NCI-H187 (cell line): ENCODE measurements at places on chromosomes 11 and 22.

DNA sequence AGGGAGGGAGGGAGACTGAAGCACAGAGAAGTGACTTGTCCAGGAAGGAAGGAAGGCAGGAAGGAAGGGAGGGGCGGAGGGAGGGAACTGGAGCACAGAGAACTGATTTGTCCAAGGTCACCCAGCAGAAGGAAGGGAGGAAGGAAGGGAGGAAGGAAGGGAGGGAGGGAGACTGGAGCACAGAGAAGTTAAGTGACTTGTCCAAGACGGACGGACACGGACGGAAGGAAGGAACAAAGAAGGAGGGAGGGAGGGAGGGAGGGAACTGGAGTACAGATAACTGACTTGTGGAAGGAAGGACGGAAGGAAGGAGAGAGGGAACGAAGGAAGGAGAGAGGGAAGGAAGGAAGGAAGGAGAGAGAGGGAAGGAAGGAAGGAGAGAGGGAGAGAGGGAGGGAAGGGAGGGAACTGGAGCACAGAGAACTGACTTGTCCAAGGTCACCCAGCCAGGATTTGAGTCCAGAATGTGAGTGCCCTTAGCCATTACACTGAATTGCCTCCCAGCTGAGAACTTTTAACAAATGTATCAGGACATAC is 1.5 kb downstream of the SLC35F2 start:
- no peak for DNase-seq

DNA sequence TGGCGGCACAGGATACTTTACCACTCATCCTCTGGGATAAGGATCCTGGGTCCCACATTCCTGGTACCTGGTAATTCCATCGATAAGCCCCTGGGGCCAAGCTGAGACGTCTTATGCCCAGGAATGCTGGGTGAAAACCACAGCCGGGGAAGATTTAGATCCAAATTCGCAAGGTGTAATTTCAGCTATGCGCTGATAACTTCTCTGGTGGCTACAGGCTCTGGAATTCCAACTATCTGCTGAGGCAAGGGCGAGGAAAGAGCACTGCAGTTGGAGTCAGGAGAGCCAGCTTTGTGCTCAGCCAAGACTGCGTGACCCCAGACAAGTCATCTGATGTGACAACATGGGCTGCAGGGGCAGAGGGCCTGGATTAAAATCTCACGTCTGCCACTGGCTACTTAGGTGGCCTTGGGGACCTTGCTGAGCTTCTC is 9.9 kb upstream of the MYEOV start:
- no peak for DNase-seq

- DNase-seq = no peak
Observed at GRCh38 chr11:128116447-128116846, 470.9 kb downstream of the ETS1 start.

DNA sequence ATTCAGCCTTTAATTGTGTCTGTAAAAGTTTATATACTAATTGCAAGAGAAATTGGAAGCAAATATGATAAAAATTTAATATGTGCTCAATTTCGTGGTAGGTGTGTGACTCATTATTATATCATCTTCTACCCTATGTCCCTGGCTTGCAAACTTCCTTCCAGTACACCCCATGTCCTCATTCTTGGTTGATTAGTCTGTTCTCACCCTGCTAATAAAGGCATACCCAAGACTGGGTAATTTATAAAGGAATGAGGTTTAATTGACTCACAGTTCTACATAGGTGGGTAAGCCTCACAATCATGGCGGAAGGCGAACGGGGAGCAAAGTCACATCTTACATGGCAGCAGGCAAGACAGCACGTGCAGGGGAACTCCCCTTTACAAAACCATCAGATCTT is 11.9 kb downstream of the MRGPRX3 start:
- DNase-seq = no peak

DNA sequence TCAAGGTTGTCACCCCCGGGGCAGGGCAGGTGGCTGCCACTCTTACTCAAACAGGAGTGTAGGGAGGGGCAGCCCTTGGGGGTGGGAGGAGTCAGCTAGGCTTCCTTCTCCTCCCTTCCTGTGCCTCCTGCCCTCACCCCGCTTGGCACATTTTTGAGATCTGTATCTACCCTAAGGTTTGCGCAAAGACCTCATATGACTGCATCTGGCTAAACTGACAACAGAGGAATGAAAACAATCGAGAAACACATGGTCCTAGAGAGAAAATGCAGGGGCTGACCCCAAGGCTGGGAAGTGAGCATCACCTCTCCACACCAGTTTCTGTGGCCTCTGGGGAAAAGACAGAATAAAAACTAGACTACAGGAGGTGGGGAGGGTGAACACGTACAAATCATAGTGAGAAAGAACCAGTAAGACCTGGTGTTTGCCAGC is 28.1 kb downstream of the IGSF9B start:
- DNase-seq = no peak

GRCh38 chr11:13260963-13261588 is 16.5 kb upstream of the BMAL1 start:
- no peak for DNase-seq

GRCh38 chr11:130847517-130847916 is 68.8 kb downstream of the SNX19 start:
- no peak for DNase-seq

DNA sequence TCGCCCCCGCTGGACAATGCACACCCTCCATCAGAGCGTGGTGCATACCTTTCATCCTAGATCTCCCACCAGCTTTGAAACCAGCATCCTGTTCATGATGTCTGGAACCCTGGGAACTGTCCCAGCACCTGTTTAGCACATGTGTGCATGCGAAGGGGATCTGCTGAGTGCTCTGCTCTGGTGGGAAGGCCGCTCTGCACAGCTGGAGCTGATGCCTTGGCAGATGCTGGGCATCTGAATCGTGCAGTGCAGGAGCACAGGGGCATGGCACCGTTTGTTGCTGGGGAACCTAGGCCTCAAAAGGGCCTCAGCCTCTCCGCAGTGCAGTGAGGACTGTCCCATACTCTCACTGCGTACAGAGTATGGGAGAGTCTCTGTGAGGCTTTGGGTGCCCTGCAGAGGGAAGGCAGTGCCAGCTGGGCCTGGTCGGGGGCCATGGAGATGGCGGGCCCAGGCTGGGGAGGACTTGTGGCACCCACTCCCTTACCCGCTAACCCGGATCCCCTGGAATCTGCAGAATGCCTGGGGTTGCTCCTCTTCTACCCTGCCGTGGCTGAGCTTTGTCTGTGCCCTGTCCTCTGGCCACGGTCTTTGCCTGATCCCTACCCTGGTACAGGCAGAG is 72.9 kb upstream of the ATXN10 start:
- no peak for DNase-seq

DNA sequence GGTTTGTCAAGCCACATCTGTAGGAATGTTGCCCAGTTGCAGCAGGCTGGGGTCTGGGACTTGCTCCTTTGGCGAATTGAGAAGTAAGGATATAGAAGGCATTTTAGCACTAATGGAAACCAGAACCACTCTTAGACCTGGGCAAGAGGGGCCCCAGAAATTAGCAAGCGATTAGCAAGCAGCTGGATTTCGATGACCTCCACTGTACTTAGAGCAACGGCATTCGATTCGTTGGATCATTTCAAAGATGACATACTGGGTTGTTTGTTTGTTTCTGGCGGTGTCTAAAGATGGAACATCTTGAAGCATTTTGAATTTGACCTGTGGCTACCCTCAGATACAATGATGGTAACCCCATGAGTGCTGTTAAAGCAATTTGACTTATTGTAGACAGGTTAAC is 1.2 kb upstream of the CDPF1 start:
- no peak for DNase-seq

DNA sequence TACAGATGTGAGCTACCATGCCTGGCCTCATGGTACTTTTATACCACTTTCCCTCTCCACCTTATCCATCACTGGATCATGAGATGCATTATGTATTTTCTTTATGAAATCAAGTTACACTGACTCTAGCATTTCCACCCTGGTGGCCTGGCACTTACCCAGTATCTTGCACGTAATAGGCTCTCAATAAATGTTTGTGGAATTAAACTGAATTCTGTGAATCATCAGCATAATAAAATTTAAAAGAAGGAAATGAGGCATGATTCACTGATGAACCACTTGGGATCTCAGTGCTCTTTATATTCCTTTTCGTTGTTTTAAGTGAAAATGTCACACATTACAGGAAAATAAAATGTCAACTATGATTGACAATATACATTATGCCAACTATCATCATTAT is 25.1 kb downstream of the ADM start:
- no peak for DNase-seq

DNA sequence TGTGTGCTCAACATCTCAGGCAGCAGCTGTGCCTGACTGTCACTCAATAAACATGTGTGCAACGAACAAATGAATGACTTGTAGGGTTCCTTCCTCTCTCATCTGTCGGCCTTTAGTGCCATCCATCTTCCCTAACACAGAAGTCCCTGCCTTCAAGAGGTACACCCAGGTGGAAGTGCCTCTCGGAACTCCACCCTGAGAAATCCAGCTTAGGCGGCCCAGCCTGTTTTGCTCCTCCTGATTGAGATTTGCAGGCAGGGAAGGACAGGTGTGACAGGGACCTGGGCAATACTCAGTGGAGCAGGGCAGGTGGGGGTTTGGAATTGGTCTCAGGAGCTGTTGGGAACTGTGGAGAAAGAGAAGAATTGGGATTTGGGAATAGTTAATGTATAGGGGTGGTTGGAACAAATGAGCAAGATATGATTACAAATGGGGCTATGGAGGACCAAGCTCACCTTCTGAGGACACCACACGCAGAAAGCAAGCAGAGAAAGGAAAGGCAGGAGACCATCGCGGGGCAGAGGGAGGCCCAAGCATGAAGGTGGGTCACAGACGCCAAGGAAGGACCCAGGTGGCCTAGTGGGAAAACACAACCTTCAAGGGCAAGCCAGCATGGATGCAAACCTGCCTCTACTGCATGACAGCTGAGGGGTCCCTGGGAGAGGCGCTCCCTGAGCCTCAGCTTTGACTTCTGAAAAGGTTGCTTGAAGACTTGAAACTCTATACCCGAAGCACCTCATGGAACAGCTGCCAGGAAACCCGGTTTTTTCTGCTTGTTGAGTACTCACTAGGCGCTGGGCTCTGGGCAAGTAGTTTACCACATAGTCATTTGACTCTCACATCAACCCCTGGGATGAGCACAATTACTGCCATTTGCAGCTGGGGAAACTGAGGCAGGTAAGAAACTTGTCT is 40.9 kb upstream of the ANO1 start:
- DNase-seq = no peak

DNA sequence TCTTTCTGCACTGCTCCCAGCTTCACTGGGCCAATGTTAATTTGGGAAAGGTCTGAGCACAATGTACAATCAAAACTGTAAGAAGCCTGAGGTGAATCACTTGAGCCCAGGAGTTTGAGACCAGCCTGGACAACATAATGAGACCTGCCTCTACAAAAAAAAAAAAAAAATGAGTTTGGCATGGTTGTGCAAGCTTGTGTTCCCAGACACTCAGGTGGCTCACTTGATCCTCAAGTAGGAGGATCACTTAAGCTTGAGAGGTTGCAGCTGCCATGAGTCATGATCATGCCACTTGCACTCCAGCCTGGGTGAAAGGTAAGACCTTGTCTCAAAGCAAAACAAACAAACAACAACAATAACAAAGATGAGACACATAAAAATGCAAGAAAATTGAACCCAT is 38.6 kb upstream of the SC5D start:
- DNase-seq = no peak

DNA sequence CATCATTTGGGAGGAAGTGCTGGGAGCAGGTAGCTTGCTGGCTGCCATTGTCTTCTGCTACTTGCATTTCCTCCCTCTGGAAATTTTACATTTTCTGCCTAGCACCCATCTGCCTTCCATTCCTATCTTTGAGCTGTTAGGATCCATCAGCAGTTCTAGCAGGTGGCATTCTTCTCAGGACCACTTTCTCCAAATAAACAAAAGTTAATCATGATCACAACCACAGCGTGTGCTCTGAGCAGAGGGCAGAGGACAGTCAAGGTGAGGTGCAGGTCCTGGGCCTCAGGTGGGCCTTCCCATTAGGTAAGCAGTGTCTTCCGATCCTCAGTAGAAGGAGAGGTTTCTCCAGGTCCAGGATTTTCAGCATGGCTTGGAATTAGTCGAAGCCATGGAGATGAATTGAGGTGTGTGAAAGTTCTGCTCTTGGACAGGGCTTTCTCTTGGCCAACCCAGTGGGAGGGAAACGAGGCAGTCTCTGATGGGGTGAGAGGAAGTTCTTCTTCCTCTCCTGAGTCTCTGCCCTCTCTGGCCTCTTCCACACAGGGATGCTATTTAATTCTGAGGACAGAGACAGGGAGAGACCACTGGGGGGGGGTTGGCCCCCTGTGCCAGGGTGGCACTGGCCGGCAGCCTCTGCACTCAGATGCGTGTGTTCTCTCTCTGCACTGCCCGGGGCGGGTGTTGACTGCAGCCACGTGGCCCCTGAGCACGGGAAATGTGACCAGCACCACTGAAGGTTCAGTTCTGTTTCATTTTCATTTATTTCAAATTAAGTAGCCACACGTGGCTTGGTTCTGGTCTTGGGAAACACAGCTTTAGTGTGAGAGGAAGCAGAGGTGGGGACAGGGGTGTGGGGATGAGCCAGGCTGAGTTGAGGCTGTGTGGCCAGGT is 170.8 kb downstream of the TBC1D22A start:
- DNase-seq = no peak

DNA sequence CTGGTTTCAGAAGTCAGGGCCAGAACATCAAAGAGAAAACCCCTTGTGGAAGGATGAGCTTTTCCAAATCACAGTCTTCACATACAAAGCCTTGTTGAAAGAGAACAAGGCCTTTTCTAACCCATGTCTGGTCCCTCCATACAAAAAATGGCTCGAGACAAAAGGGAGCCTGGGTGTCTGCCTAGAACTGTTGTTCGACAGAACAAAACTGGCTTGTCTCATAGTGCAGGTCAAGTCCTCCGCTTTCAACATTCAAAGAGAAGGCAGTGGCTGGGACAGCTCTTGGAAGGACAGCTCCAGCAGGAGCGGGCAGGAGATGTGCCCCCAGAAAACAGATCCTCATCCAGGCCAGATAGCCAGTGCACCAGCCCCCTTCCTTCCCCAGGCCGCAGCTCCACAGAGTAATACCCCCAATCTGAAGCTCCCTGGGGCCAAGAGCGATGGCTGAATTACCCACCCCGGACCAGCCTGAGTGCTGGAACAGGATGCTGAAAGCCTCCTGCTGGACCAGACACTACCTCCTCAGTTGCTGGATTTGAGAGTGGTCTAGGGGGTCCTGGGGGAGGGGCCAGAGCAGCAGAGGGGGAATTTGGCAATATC is 27.6 kb downstream of the USH1C start:
- DNase-seq = no peak

GRCh38 chr11:45935349-45936064 is 13.1 kb downstream of the LARGE2 start:
- DNase-seq = no peak
